ENCODE measurements at places on chromosomes 4 and X.

DNA sequence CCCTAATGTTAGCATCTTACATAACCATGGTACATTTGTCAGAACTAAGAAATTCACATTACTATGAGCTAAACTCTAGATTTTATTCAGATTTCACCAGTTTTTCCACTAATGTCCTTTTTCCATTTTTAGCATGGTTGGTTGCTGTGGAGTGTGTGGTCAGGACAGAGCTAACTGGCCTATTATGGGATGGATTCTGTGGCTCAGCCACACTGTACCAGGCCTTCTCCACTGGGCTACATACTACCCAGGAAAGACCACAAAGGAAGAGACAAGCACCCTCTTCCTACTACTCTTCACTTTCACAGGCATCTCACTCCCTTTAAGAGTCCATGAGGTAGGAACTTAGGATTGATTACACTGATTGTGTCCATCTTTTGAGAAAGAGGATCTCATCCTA, 67.4 kb downstream of the ZNF827 start:
- DNase-seq: no peak

DNA sequence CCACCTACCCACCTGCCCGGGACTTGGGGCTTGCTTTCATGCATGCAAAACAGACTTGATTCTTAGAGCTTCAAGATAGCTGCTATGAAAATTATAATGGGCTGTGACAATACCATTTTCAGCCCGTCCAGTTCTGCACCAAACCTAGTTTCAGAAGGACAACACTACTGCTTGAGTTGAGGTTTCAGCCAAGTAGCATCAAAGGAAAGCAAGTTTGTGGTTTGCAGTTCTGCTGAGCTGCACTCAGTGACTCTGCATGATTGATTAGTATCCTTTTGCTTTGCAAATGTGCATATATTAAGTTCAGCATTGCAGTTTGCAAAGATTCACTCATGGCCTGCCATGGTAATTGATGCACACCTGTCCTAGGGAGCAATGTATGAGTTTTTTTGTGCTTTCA, 442.7 kb downstream of the RPA4 start:
- no peak for DNase-seq

DNA sequence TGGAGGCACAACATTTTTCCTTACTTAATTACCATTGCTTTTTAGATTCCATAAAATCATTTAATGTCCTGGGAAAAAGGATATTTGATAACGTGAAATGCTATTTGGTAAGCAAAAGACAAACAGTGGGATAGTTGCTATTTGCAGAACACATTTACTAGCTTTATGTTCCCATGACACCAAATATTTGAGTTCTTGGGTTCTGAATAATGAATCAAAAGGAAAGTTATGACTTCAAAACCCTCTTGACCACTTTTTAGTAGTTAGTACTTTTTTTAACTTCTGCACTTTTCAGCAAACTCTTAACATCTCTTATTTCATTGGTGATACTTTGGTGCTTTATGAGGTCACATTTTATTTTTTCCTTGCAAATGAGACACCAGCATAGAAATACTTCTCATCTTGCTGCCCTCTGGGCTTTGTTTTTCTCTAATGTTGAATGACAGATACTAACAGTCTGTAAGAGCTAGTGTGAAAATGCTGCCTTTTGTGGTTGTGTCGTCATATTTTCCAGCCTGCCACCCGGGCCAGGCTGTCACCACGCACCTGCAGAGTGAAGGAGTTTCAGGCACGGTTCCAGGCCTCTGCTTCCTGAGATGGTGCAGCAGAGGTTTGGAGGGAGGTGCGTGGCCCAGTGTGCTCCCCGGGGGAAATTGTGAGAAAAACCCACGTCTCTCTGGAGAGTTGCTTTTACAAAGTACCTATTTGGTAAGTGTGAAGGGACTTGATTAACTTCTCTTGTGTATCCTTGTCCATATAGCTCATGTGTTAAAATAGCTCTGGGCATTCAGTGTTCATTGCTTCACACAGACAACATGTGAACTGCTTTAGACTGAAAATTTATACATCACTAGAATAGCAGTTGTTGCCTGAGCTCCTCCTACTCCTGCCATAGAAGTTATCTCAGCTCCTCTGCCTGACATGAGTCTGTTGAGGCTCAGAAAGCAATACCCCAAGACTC, 34.7 kb downstream of the MSL3 start:
- no peak for DNase-seq

DNA sequence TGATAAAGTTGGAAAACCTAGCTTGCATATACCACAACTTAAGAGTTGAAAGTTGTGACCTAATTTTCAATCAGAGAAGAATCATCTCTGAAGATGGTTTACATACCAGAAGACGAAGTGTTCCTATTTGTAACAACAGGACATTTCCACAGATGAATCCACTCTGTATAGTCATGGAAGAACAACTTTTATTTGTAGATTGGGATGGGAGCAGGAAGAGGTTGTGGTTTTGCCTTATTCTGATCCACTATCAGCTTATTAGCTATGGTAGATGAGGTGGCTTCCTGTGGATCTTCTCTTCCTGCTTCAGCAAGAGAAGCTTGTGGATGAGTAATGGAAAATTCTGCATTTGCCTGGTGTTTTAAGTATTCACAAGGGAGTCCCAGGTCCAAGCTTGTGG, 18.6 kb upstream of the SUPT20HL1 start:
- peak; percentile 87 for DNase-seq

DNA sequence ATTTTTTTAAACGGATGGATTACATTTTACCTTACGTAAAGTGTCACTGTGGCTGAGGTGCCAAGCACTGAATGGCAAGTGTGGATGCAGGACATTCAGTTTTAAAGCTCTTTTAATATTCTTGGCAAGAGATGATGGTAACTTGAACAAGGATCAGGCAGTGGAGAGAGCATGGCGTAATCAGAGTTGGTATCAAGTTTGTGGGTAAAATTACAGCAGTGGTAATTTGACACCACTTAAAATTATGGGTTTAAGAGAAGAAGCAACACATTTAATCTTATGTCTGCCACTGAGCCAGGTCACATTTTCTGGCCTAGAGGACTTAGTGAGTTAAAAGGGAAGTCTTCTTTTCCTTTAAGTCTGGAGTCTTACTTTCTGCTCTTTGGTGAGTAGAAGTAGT, 100.5 kb downstream of the NAA11 start:
- DNase-seq: no peak

- DNase-seq: no peak
These were observed 91.3 kb upstream of the GALNTL6 start for GRCh38 chr4:171721937-171722336.

GRCh38 chr4:27068151-27068867, 207.7 kb downstream of the STIM2 start:
- no peak for DNase-seq

DNA sequence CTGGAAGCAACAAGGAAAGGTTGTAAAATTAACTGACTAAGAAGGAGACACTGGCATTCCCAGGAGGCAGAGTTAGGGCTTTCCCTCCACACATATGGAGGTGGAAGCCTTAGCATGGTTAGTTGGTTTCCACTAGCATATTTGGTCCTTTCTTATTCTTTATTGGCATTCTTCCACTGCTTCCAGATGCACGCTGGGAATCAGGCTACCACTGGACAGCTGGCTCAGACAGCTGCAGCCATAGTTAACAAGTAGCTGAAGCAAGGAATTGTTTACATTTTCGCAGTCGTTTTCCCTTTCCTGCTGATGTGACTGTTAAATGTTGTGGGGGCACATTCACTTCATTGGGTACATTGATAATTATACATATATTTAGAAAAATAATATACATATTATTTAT, 169.2 kb downstream of the GRIA2 start:
- DNase-seq: no peak

DNA sequence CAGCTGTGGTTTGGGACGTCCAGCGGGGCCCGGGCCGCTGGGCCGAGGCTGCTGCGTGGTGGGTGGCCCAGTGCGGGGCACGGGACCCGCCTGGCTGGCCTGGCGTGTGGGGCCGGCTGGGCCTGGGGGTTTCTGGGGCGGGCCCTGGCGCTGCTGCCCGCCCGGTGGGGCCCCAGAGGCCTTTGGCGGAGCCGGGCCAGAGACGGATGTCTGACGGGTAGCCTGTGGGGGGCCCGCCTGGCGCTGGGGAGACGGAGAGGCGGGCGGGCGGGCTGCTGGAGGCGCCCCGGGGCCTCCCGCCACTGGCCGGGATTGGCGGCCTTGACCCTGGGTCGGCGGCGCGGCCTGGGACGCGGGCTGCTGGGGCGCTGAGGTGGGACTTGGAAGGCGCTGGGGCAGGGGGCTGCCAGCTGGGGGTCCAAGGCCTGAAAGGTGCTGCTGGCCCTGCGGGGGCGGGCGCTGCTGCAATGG, 8.1 kb upstream of the TIMP1 start:
- DNase-seq: peak; percentile 17

GRCh38 chrX:13009273-13009672, 34.4 kb downstream of the TMSB4X start:
- no peak for DNase-seq

DNA sequence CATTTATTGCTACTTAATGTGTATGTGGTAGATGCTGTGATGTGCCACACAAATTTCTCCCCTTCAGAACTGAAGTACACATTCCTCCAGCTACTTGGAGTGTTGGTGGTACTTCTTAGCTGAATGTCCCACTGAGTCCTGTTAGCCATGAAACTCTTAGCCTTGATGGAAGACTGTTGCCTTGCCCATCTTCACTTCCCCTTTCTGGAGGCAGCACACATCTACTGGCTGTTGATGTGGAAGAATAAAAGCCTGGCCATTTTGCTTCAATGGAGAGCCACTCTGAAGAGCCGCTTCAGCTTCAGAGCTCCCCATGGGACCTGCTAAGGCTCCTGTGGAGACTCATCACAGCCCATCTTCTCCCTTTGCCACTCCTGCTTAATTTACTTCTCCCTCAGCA, 157.7 kb upstream of the PITX2 start:
- no peak for DNase-seq

- peak; percentile 21 for DNase-seq
These were observed 147.3 kb downstream of the CORIN start for GRCh38 chr4:47690611-47691010.

DNA sequence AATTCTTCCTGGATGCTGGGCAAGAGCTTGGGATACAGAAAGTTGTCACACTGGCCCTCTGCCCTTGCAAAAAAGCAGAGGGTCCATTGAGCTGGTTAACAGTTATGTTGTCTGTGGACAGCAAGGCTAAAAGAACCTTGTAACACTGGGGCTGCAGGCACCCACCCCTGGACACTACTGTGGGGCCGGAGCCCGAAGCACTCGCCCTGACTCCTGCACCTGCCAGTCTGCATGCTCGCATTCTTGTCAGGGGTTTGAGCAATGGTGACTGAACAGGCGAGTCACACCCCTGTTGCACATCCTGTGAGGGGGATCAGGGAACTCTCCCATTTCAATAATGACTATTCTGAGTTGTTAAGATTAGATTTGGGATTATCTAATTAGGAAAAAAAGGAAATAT, 23.6 kb downstream of the ADH4 start:
- DNase-seq: no peak

- no peak for DNase-seq
These were observed 2594.8 kb downstream of the ARAP2 start for GRCh38 chr4:33649471-33649870.

DNA sequence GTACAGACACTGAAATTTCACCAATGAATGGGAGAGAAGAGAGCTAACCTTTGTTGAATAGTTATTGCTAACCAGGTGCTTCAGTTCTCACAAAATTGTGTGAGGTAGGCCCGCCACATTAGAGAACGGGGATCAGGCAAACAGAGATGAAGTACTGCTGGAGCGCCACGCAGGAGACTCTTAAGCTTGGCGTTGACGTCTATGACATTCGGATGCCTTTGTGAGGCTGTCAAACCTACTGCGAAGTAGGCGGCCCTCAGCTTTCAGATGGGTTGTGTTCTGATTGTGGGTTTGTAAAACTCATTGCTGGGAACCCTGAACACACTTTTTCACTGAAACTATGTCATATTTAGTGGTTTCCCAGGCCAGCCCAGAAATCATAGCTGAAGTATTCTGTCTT, 173.6 kb downstream of the CBR4 start:
- DNase-seq: no peak

DNA sequence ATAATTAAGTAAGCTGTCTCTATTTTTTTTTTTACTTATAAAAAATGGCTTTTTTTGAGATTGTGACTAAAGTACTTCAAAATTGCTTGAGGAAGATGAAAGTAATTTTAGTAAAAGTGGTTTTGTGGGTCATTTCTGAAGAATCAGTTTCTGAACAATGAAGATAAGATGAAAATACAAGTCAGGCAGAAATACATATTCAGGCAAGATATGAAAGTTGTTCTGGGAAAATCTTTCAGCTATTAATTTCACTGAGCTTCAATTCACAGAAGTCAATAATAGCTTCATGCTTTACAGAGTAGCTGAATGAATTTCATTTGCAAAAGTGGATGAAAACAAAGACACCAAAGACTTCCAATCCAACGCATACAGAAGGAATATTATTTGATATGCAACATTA, 305.2 kb upstream of the ARSJ start:
- no peak for DNase-seq

GRCh38 chrX:68416592-68416991, 16.7 kb downstream of the OPHN1 start:
- no peak for DNase-seq
